AG10803 (cell line): ENCODE measurements at places on chromosomes 7 and 10.
A peak's percentile ranks its signal among the peaks of the same experiment; 100 is the strongest.

GRCh38 chr7:69568266-69568665 lies 30.0 kb upstream of the AUTS2 start:
- no peak for DNase-seq

- DNase-seq, result no peak
These were observed 739 bp downstream of the MPP7 start for GRCh38 chr10:28302012-28302637.

- DNase-seq, result peak; percentile 75
These were observed 21.8 kb downstream of the NET1 start for GRCh38 chr10:5434017-5434753.

DNA sequence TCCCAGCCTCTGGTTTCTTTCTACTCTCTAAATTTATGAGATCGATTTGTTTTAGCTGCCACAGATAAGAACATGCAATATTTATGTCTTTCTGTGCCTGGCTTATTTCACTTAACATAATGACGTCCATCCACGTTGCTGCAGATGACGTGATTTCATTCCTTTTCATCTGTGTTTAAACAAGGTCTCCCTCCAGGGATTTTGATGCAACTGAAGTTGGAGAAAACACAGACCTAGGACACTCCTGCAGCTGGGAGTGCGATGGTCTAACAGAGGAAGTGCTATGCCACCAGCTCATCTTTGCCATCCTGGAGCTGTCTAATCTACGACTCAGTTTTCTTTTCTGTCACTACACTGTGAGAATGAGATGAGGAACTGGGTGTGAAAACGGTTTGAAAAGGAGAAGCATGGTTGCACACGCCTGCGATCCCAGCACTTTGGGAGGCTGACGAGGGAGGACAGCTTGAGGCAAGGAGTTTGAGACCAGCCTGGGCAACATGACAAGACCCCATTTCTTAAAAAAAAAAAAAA lies 1.5 kb upstream of the KCTD7 start:
- peak; percentile 55 for DNase-seq

- DNase-seq, result no peak
These were observed 83.4 kb downstream of the GAD2 start for GRCh38 chr10:26300001-26300400.

DNA sequence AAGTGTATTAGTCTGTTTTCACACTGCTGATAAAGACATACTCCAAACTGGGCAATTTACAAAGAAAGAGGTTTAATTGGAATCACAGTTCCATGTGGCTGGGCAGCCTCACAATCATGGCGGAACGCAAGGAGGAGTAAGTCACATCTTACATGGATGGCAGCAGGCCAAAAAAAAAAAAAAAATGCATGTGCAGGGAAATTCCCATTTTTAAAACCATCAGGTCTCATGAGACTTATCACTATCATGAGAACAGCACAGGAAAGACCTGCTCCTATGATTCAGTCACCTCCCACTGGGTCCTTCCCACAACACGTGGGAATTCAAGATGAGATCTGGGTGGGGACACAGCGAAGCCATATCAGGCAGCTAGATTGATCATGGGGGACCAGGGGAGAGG lies 136.8 kb downstream of the EXOC4 start:
- no peak for DNase-seq

- no peak for DNase-seq
These were observed 171.1 kb upstream of the TMEM196 start for GRCh38 chr7:19944363-19945120.

DNA sequence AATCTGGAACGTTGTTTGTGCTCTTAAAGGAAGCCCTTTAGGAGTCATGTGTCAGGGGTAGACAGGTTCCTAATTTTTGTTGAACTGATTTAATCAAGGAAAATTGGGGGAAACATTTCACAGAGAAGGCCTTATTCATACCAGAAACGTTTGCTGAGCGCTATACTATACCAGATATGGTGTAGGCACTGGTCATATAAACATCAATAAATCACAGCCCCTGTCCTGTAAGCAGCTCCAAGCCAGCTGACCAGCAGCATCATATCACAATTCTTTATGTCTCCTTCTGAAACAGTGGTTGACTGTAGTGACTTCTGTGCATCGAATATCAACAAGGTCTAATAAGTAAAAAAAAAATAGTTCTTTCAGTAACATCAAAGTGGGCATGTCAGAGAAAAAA lies 1.1 kb downstream of the TMEM178B start:
- no peak for DNase-seq

DNA sequence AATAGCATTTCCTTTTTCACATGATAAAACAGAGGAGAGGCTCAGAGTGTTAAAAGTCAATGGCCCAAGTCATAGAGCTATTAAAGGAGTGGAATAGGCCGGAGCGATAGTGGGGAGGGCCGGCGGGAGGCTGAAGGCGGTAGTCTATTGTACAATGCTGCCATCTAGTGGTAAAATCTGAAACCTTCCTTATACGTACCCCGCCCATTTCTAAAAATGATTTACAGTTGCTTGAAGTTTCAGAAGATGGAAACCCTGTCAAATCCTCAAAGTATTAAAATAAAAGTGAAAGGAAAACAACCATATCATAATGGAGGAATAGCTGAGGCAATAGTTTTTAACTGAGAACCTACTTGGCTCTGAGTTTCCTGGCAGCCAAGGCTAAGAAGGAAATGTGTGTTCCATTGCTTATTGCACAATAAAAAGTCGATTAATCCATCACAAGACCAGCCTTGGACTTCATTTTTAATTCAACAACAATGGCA lies 209.1 kb downstream of the CCSER2 start:
- peak; percentile 57 for DNase-seq

- no peak for DNase-seq
These were observed 5.3 kb upstream of the HILPDA start for GRCh38 chr7:128450409-128450808.

- DNase-seq, result no peak
These were observed 1.6 kb downstream of the POLR1F start for GRCh38 chr7:19707240-19707639.

- no peak for DNase-seq
These were observed 146.3 kb downstream of the GPR85 start for GRCh38 chr7:112940314-112940732.

- DNase-seq, result no peak
These were observed 53.1 kb upstream of the CXCL12 start for GRCh38 chr10:44437840-44438511.

GRCh38 chr7:108231221-108231620 lies 101.1 kb upstream of the LAMB4 start:
- DNase-seq, result peak; percentile 11

DNA sequence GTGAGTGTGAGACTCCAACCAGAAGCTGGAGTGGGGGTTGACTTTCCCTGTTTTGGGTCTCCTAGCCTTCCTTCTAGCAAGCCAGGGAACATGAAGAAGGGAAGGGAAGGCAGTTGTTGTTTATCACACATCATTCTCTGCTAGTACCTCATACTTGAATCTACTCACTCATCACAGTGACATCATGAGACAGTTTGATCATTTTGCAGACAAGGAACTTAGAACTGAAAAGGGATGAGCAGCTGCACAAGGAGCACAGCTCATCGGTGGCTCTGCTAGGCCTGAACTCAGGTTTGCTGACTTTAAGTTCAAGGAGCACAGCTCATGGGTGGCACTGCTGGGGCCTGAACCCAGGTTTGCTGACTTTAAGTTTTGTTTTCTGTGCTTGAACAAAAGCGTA lies 19.2 kb downstream of the PRXL2A start:
- no peak for DNase-seq

GRCh38 chr7:134645935-134646334 lies 718 bp upstream of the BPGM start:
- peak; percentile 41 for DNase-seq

DNA sequence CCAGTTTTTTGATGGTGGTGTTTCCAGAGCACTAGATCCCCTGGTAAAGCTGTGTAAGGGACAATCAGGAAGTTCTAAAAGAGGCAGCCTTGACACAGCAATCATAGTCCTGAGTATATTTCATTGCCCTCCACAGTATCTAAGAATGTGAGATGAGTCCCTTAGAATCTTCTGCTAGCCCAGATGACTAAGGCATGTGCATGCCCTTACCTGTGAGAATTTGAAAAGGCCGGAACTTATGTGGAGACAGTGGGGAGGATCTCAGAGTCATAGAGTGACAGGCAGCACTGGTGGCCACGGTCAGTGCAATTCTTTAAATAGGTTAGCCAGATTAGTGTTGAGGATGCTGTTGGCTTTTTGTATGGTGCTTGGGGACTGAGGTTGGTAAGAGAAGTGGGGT lies 361.4 kb upstream of the VSTM2A start:
- no peak for DNase-seq

- DNase-seq, result peak; percentile 83
These were observed 6.5 kb downstream of the EVX1 start for GRCh38 chr7:27248911-27249723.

GRCh38 chr10:57921140-57921539 lies 346.6 kb downstream of the IPMK start:
- DNase-seq, result no peak

DNA sequence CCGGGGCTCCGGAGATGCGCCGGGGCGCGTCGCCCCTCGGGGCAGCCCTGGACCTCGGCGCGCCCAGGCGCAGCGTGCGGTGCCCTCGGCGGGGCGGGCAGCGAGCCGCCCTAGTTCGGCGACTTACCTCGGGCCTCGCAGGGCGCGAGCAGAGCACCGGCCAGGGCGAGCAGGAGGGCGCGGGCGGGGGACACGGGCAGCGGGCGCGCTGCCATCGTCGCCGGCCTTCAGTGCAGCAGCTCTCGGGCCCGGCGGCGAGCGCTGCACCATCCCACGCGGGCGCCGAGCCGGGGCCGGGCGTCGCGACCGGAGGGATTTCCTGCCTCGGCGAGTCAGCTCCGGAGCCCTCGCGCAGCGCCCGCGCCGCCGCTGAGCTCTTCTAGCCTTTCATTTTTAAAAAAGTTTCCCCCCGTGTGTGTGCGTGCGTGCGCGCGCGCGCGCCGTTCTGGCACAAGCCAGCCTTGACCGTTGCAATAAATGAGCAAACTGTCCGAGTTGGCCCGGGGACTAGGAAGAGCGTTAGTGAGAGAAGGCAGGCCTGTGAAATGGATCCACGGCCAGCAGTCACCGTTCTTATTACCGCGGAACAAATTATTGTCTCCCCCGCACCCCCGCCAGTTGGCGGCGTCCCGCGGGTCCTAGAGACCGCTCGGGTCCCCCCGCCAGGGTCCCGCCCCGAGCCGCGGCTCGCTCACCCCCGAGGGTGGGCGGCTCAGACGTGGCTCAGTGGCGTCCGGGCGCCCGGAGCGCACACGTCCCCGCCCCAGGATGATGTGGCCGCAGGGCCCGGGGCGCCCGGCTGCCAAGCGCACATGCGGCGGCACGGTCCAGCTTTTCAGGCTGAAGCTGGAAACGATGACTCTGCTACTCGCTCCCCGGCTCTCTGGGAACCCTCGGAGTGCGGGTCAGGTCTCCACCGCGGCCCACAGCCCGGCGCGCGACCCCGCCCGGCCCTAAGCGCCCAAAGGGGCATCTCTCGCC lies at the start of gene ADAM12:
ADAM12 (minus strand) TSS at position 547 of the 981 bp plus-strand sequence; CDS start at position 215, 332 bp downstream.
- peak; percentile 78 for DNase-seq

DNA sequence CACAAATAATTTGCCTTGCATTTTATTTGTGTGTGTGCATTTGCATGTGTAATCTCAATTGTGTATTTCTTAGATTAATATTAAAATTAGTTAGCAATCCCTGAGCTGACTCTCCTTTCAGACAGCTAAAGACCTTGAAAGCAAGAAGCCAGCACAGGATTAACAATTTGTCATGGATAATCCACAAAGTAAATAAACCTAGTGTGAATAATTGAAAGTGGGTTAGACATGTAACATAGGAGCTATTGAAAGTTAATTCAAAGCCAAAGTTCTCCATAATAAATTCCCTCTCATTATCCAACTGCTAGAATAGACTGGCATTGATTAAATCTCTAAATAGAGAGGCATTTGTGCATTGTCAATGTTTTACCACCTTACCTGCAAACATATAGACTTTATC lies 326.1 kb downstream of the PLXDC2 start:
- no peak for DNase-seq

DNA sequence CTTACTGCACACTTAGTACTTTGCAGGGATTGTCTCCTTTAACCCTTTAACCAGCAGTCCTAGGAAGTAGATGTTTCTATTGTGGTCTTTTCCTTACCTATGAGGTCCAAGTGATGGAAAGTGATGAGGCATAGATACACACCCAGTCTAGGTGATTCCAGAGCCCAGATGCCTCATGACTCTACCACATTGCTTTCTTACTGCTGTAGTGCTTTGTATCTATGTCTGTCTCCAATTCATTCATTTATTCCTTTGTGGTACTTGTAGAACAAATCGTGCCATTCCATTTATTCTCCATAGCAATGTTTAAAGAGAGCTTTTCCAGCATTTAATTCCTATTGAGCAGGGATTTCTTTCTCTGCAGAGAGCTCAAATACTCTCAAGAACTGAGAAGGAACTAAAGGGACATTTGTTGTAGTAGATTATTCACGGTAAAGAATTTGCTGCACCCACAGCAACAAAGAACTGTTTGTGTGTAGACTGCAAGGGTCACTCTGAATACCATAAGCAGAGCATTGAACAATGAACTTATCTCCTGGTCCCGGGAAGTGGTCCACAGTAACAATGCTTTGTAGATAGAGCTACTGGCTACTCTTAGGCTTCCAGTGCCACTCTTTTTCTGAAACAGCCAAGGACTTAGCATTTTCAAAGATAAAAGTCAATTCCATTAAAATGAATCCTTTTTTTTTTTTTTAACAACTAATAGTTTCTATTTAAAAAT lies 337.0 kb downstream of the PTEN start:
- DNase-seq, result no peak

DNA sequence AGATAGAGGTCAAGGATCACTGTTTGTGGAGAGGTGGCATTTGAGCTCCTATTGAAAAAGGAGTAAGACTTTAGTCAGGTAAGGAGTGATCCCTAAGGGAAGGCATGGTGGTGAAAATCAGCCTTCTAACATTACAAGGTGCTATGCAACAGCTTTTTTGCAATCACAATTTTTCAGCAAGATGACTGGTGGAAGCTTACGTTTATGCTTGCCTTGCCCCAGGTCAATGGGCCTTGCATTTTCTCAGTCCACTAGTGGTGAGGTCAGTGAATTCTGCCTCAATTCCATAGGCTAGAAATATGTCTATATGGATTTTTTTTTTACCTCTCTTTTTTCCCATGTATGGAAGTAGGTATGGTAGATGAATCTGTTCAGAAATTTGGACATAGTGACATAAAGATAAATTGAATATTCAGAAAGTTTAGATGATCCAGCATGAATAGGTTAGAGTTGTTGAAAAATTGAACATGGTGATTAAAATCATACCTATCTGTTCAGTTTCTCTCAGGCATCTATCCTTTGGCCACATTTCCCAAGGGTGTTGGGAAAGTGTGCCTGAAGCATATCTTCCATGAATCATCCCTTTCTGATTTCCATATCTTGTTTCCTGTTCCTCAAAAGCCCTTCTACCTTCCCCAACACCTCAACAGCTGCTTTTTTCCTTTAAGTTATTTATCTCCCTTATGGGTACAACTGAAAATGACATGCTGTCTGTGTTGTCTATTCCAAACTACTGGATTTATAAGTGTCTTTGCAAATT lies 71.9 kb upstream of the PTPRZ1 start:
- no peak for DNase-seq
